Stimulated activated CD8-positive, alpha-beta memory T cell treated with anti-CD3 and anti-CD28 coated beads, Interleukin-15, amount 100 ng/mL, for 24 hours (primary cell): ENCODE measurements at places on chromosomes 2 and 18.

GRCh38 chr2:195320413-195320973 lies 336.5 kb upstream of the SLC39A10 start:
- no peak for DNase-seq

GRCh38 chr18:7870266-7870665 lies 303.1 kb downstream of the PTPRM start:
- no peak for DNase-seq

DNA sequence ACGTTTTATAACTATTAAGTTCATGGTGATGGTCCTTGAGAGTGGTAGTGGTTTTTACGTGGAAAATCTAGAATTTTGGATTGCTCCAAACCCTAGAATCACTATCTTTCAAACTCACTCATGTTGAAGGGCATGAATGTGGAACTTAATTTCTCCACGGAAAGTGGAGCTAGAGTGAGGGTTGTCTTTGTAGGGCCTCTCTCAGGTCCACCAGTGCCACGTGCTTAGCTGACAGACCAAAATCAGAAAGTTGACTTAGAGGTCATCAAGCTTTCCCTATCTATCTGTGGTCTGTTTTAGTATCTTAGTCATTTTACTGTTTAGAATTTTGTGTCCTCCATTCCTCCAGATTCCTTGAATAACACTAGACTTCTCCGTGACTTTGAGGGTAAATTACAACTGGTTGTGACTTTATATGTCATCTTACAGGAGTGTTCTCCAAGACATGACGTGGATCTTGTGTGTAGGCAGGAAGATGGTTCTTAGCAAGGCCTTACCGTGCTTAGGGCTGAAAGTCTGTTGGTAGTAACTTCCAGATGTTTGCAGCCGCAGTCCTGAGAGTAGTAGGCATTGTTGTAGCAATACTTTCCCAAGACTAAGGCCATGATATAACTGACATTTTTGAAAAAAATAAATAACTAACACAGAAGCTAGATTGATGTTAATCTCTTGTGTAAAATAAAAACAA lies 26.8 kb downstream of the DIS3L2 start:
- DNase-seq, result no peak

GRCh38 chr2:127256866-127257265 lies 36.8 kb upstream of the CYP27C1 start:
- DNase-seq, result no peak

GRCh38 chr2:46887028-46887885 lies 28.3 kb downstream of the MCFD2 start:
- no peak for DNase-seq

- no peak for DNase-seq
These were observed at the start of gene MGAT5 for GRCh38 chr2:134253804-134254203. TSS of gene MGAT5 (plus strand) at chr2:134254072. CDS start at chr2:134254404, 332 bp downstream.

GRCh38 chr2:102012061-102012614 lies 20.4 kb downstream of the IL1R2 start:
- no peak for DNase-seq

DNA sequence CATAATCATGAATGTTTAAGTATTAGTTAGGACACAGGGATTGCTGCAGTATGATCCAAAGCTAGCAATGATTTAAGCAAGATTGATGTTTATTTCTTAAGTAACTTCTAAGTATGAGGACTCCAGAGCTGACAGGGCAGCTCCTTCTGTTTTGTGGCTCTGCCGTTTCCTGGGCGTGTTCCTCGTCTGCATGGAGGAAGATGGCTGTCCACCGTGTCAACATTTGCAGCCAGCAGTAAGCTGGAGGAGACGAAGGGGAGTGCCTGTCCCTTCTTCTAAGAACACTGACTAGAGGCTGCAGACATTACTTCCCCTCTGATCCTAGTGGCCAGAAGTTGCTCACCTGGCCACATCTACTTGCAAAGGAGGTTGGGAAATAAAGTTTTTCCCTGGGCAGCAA lies 144.1 kb downstream of the MYO1B start:
- no peak for DNase-seq

GRCh38 chr2:25545899-25546298 lies 127.5 kb downstream of the DTNB start:
- no peak for DNase-seq
